ENCODE measurements at places on chromosomes 3 and 15. TPM values are rescaled to one million over a fixed set of nuclear protein-coding genes. Genes with fewer than 3 reads are reported as not detected.

DNA sequence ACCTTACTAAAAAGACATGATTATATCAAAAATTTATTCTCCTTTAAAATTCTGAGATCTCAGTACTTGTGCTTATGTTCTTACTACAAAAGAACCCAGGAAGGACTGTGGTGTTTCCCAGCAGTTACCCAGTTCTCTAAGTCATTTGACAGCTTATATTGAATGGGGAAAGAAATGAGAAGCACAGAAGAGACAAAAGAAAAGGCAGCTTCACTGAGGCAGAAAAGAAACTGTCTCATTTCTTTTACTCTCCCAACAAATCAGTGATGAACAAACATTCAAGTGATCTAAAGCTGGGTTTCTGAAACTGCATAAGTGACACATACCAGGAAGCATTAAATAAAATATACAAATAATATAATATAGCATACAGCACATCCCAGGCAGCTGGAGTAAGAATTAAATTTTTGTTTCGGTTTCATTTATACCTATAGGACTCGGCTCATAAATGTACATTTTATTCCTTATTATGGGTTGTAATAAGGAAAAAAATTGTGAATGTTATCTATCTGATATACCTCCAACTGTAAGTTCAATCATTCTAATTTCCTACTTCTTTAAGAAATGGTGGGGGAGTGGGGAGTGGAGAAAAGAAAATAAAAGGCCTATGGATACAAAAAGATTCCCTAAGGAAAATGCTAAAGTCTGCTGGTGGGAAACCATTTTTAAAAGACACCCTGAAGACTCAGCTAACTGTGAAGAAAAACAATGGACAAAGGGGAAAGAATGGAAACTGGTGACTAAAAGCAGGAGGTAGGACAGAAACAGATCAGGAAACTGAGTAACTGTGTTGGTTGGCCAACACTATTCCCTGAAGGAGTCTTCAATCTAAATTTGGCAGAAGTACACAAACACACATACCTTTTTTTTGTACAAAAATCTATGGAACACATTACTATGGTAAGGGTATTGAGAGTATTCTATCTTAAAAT lies 156.8 kb downstream of the TBC1D5 start:
- no peak for DNase-seq

PLA1A gene
- total RNA-seq: not detected

- DNase-seq: no peak
Observed at GRCh38 chr3:170290194-170290593, 67.3 kb upstream of the SKIL start.

DNA sequence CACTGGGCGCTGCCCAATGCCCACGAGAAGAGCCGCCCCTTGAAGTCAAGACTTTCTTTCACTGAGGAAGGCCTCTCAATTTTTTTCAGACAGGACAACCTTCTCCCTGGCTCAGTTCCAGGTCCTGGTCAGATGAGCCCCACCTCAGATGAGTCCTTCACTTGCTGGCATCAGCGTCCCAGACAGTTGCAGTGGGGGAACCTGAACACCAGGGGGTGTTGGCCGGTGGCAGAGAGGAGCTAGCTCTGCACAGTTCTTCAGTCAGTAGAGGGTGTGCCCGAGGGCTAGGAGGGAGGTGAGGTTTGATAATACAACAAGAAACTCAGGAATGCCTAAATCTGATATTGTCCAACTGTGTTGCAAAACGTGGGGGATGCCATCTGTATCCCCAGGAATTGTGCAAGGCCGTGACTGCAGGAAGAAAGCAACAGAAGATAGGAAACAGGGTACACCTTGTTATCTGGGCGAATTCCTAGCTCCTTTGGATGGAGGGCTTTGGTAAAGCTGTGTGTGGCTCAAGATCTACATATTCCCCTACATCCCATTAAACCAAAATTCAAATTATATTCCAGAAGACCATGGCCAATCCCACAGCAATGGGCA lies 34.3 kb downstream of the CCR3 start:
- peak; percentile 17 for DNase-seq

ZNF148 gene
- 55.8 TPM for total RNA-seq
